Non-pigmented ciliary epithelial cell (primary cell): ENCODE measurements at places on chromosomes 5 and 9.

DNA sequence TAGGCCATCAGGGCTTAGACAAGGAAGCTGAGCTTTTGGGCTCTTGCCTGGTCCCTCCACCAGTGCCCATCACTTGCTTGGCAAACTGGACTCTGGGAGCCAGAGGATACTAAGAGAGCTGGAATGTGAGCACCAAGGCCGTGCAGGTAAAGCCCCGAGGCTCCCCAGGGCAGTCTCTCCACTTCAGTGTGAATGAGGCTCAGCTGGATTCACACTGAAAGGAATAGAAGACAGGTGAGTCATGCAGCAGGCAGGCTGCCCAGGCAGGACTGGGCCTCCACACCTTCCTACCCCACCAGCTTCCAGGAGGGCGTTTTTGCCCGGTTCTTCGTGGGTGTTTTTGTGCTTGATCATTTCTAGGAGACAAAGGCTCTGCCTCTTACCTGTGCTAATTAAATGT, 7.3 kb upstream of the CTSV start:
- DNase-seq: no peak

GRCh38 chr5:154214371-154215106, 24.0 kb downstream of the GALNT10 start:
- no peak for DNase-seq

DNA sequence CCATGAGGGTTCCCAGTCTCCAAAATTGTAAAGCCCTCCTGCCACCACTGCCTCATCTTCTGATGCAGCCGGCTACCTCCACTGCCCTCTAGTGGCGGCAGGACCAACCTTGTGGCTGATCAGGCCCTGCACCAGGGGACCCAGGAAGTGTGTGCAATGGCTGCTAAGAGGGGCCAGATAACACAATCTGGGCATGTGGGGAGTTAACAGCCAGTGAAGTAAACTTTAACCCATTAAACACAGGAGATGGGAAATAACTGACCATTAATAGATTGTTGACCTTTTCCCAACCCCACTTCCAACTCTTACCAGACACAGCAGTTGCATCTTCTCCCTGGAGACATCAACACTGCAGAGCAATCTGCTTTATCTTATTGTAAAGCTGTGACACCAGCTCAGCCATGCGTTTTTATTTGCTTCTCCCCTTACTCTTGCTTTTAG, 63.3 kb downstream of the FREM1 start:
- DNase-seq: peak; percentile 0

DNA sequence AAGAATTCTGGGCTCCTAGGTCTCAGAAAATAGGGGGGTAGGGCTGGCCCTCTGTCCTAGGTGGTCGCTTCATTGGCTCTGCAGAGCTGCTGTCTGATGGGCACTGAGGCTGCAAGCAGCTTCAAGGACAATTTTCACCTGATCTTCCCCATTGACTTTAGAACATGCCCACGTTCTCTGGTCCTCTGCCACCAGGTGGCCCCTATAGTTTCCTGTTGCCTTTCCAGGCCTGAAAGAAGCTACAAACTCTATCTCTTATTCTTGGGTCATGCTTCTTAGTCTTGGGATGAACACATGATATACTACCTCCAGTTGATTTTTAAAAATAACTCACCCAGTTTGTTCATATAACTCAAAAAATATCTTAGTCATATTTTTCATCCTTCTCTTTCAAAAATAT, 26.3 kb downstream of the SPZ1 start:
- DNase-seq: no peak

GRCh38 chr9:74770508-74771261, 117.0 kb downstream of the TRPM6 start:
- DNase-seq: no peak

DNA sequence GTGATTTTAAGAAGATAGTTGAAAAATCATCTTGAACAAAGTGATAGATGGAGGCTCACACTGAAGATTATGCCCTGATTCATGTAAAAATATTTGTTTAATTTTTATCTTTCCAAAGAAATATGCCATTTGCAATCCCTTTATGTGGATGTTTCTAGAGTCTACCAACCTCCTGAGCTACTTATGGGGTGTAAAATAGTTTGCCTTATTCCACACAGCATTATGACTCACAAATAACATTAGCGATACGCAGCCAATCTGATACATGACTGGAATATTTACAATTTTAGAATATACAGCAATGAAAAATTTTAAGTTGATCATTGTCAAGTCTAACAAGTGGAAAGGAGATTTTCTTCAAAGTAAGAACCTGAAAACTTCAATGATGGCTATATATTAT, 327.5 kb downstream of the EDIL3 start:
- DNase-seq: no peak

DNA sequence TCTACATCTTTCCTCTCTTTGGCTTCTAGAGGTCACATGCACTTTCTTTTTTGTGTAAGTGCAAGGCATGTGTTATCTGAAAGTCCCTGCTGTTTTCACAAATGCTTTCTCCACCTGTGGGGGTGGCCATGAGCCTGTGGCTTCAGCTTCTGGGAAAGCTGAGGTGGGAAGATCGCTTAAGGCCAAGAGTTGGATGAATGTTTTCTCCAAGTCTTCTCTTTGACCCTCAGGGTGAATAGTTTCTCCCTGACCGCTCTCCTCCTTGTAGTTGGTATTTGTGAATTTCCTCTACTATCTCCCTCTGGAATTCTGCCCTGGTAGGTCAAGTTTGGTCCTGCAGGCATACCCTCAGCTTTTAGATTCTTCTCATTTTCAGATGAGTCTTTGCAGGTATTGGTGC, 74.2 kb downstream of the UGCG start:
- no peak for DNase-seq

DNA sequence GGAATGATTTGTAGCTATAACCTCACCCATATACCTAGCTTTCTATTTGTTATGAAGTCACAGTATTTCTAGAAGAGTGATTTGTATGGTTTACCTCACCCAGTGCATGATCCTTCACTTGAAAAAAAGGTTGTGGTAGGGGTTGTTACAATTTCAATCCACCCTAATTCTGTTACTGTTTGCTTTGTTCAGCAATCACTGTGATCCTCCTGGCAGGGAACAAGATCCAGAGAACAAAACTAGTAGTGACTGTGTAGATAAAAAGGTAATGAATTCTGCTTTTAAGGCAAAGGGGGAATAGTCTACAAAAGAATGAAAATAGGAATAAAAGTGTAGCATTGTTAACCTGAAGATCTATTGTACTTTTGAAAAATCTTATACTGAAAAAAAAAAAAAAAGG, 191.3 kb upstream of the SH3GL2 start:
- DNase-seq: no peak

DNA sequence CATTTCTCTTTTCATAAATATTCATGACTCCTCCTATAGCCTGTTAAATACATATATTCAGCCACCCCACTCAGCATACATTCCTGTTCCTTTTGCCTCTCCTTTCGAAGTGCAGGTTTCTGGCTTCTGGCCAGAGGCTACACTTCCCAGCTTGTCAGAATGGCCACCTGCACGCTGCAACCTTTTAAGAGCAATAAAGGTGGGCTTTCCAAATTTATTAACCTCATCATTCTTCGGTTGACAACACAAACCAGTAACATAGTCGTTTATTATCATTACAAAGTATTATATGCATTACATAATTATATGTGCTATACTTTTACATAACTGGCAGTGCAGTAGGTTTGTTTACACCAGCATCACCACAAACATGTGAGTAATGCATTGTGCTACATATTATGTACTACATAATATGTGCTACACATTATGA, 16.5 kb upstream of the TMEM171 start:
- DNase-seq: no peak
